ENCODE measurements at places on chromosomes 2 and 18. TPM values are rescaled to one million over a fixed set of nuclear protein-coding genes. Genes with fewer than 3 reads are reported as not detected.
A peak's percentile ranks its signal among the peaks of the same experiment; 100 is the strongest.

Gene CXCR1
- not detected for total RNA-seq

Gene ABI2
- total RNA-seq, result 44.2 TPM

DNA sequence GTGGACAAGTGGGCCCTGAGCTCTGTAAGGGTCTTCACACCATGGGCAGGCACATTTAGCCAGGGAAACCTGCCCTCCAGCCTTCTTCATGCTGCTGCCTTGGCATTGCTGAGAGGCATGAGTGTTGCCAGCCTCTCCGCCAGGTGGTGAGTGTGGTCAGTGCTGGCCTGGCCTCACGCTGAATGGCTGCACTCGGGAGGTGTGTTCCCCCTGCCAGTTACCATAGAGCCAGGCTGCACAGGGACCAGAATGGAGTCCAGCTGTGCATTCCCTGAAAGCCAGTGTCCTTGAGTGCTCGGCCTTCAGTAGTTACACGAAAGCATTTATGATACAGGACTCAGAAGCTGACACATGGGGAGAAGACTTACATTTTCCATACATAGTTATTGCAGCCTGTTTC, 139.7 kb downstream of the ATP9B start:
- H3K27ac ChIP-seq, result no peak overlapping the region
- no peak overlapping the region for H3K4me3 ChIP-seq
- DNase-seq, result no peak
- no peaks in the 10 kb centered on the region for H3K36me3 ChIP-seq
- no peaks in the 10 kb centered on the region for H3K4me1 ChIP-seq

DNA sequence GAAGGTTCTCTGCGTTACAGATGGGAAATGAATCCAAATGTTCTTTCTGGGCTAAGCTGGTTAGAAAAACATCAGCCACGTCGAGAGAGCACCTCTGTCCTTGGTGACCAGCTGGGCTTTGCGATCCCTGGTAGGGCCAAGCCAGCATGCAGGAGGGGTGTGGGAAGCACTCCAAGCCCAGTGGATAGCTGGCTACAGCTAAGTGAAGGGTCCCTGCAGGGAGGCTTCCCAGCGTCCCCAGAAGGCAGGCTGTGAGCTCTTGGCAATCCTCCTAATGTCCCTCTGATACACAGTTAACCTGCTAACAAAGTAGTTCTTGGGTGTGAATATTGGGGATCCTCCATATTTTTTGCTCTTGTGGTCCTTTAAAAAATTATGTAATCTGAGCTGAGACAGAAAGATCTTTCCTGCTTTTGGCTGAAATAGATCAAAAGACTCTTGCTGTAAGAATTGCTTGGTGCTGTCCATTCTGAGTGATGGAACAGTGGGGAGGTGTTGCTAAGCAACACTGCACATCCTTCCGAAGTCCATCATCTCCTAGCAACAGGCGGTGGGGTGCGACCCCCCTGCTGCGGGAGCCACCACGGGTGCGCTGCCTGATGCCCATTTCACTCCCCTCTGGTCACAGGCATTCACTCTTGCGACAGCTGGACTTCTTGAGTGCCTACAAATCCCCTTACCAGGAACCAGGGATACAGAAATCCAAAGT, 88.5 kb upstream of the UXS1 start:
- no peaks in the 10 kb centered on the region for H3K36me3 ChIP-seq
- H3K4me1 ChIP-seq, result peaks cover 14% of the 10 kb centered on the region
- no peak for DNase-seq

- H3K36me3 ChIP-seq, result no peaks in the 10 kb centered on the region
- H3K27ac ChIP-seq, result no peak overlapping the region
- peaks cover 19% of the 10 kb centered on the region for H3K4me1 ChIP-seq
- no peaks in the 10 kb centered on the region for H3K27me3 ChIP-seq
- DNase-seq, result no peak
These were observed 250.8 kb upstream of the ACVR2A start for GRCh38 chr2:147594038-147594437.

GRCh38 chr2:134216152-134216829, 37.6 kb upstream of the MGAT5 start:
- DNase-seq, result no peak
- H3K4me3 ChIP-seq, result no peak overlapping the region
- no peak overlapping the region for H3K27ac ChIP-seq
- H3K4me1 ChIP-seq, result no peaks in the 10 kb centered on the region
- no peaks in the 10 kb centered on the region for H3K36me3 ChIP-seq

DNA sequence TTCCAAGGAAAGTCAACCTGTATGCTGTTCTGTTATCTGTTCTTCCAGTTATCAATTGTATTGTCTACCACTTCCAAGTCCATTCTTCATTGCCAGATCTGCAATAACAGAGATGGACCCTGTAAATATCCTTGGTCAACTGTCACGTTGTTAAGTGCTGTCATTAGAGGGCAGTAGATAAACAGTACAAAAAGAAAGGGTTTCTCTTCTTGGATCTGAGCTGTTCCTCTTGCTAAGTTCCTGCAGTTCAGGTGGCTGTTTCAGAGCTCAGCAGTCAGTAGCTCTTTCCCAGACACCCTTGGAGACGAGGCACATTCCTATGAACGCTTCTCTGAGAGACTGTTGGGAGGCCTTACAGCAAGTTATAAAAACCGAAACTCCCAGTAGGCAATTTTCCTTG, 957.1 kb upstream of the CHAC2 start:
- no peaks in the 10 kb centered on the region for H3K27me3 ChIP-seq
- H3K4me3 ChIP-seq, result no peak overlapping the region
- H3K4me1 ChIP-seq, result no peaks in the 10 kb centered on the region
- no peaks in the 10 kb centered on the region for H3K36me3 ChIP-seq

DNA sequence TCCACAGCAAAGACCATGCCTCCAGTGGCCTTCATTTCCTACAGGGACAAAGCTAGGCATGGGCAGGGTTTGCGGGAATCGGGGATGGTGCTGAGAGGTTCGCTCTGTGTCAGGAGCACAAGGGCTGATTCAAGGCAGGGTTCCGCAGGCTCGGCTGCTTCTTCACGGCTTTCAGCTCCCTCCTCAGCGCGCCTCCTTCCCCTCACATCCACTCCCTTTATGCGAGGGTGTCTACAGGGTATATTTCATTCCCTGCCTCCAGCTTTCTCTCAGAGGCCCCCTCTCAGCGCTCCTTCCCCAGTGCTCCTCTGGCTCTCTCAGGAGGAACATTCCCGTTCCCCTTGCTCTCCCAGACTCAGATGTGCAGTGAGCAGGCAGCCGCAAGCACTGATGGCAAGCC, 78.7 kb upstream of the ASB18 start:
- H3K27me3 ChIP-seq, result no peaks in the 10 kb centered on the region
- no peaks in the 10 kb centered on the region for H3K4me1 ChIP-seq
- no peaks in the 10 kb centered on the region for H3K36me3 ChIP-seq
- H3K27ac ChIP-seq, result no peak overlapping the region
- DNase-seq, result no peak
- H3K4me3 ChIP-seq, result no peak overlapping the region

DNA sequence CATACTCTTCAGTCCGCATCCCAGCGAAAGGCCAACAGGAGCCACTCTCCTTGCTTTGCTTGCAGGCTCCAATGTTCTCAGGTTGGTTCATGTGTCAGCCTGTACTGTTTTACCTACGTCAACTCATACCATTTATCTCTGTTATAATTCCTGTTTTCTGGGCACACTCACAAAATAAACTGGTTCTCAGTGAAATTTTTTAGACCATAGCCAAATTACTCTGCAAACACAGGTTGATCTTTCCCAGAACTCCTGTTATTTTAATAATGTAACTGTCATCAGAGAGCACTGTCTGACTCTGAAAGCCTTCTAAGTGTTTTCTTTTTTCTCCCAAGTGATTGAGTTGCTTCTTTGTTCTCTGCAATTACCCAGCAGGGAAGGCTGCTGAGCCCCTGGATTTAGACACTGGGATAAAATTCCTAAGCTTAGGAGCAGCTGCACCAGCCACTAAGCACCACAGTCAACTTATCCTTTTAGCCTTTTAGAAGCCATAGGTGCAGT, 111.6 kb upstream of the PIEZO2 start:
- DNase-seq, result no peak
- no peaks in the 10 kb centered on the region for H3K36me3 ChIP-seq
- H3K4me1 ChIP-seq, result no peaks in the 10 kb centered on the region
- H3K4me3 ChIP-seq, result no peak overlapping the region
- no peaks in the 10 kb centered on the region for H3K27me3 ChIP-seq
- H3K27ac ChIP-seq, result no peak overlapping the region

GRCh38 chr2:73979021-73979420, 5.7 kb upstream of the TET3 start:
- H3K36me3 ChIP-seq, result no peaks in the 10 kb centered on the region
- no peak overlapping the region for H3K4me3 ChIP-seq
- no peak for DNase-seq
- H3K27me3 ChIP-seq, result peaks cover 13% of the 10 kb centered on the region
- H3K27ac ChIP-seq, result no peak overlapping the region

DNA sequence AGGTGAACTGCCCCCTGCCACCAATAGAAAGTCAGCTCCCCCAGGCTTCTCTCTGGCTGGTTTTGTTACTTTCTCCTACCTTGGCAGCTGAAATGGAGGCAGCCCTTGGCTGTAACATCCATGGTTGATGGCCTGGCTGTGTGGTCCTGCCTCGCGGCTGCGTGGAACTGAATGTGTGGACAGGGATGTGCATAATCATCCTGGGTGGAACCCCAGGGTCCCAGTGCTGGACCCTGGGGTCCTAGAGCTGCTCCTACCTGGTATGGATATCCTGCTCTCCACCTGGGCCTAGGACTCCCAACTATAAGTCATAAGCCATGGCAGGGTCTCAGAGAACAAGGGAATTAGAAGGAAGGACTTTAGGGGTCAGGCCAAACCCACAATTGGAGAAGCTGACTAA, 93.5 kb downstream of the CAPN13 start:
- no peaks in the 10 kb centered on the region for H3K27me3 ChIP-seq
- H3K36me3 ChIP-seq, result no peaks in the 10 kb centered on the region
- peak; percentile 57 for DNase-seq

- H3K4me3 ChIP-seq, result no peak overlapping the region
- DNase-seq, result no peak
- no peak overlapping the region for H3K27ac ChIP-seq
- H3K36me3 ChIP-seq, result peaks cover 71% of the 10 kb centered on the region
These were observed 97.9 kb downstream of the USP40 start for GRCh38 chr2:233468741-233469110.

DNA sequence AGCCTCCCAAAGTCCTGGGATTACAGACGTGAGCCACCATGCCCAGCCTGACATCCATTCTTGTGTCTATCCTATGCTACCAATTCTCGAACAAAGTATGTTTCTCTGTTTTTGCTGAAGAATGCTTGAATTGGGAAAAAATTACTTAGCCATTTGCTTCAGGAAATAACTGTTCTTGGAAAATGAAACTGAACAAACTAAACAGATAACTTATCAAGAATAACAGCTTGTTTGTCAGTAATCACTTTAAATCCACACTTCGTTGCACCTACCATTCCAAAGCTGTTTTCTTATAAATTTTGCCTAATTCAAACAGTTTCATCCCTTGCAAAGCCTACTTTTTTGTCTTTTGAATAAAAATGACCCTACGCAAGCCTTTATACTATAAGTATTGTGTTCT, 672.9 kb downstream of the SUCLG1 start:
- no peak overlapping the region for H3K4me3 ChIP-seq
- no peak overlapping the region for H3K27ac ChIP-seq
- no peaks in the 10 kb centered on the region for H3K4me1 ChIP-seq
- DNase-seq, result no peak
- no peaks in the 10 kb centered on the region for H3K27me3 ChIP-seq

Gene NTSR2
- not detected for total RNA-seq

DNA sequence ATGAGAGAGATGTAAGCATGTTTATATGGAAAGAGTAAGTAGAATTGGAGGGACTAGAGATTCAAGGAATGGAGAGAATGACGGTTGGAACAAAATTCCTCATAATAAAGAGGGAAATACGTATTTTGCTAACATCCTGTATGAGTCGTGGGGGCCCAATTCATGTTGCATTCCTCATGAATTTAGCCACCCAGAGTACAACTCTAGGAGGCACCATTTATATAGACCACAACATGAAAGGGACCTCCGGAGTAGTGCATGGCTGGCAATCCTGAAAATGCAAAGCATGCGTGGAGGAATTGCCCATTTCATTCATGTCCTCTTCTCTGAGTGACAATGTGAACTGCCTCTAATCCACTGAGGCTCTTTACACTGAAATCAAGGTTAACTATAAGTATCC, 168.2 kb downstream of the ZEB2 start:
- no peak overlapping the region for H3K27ac ChIP-seq
- H3K4me3 ChIP-seq, result no peak overlapping the region
- H3K4me1 ChIP-seq, result no peaks in the 10 kb centered on the region
- no peaks in the 10 kb centered on the region for H3K27me3 ChIP-seq

DNA sequence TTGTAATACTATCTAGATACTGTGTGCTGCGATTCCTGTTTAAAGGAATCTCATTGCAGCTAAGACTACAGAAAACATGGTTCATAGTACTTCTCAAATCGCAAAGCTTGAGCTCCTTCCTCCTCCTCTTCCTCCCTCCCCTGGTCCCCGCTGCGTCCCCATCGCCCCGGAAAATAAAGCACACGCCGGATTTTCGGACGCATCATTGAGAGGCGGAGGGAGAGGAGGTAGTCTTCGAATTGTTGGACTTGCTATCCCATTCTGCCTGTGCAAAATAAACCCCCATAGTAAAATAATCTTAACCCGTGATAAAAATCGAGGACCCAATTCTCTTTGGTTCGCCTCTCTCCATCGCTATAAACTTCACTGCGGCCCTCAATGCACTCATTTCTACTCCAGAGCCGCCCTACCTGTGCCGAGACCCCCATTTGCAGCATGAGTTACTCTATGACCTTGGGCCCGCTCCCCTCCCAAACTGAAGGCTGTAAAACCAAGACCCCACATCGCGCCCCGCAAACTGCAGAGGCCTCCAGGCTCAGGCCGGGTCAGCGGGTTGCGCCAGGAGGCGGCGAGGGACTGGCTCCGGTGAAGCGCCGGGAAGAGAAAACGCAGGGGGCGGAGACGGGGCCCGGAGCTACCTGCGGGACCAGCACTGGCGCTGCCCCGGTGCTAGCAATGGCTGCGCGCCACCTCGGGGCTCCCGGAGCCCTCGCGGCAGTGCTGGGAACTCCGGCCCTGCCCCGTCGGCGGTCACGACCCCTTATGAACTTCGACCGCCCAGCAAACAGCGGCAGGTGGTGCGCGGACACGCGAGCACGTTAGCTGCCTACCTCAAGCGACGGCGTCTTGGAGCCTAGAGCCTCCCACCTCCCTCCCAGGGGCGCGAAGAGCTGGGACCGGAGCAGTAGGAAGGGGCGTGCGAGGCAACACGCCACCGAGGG, 649 bp downstream of the ESCO1 start:
- peak overlapping the region; percentile 93 for H3K27ac ChIP-seq
- no peaks in the 10 kb centered on the region for H3K36me3 ChIP-seq
- H3K4me3 ChIP-seq, result peak overlapping the region; percentile 97
- DNase-seq, result peak; percentile 76

GRCh38 chr2:128308889-128309279, 9.8 kb downstream of the HS6ST1 start:
- H3K4me1 ChIP-seq, result peaks cover 92% of the 10 kb centered on the region
- peak overlapping the region; percentile 67 for H3K27ac ChIP-seq
- no peak overlapping the region for H3K4me3 ChIP-seq
- H3K36me3 ChIP-seq, result no peaks in the 10 kb centered on the region
- H3K27me3 ChIP-seq, result no peaks in the 10 kb centered on the region
- no peak for DNase-seq

- no peak for DNase-seq
- H3K36me3 ChIP-seq, result no peaks in the 10 kb centered on the region
- H3K27me3 ChIP-seq, result no peaks in the 10 kb centered on the region
- no peaks in the 10 kb centered on the region for H3K4me1 ChIP-seq
- H3K4me3 ChIP-seq, result no peak overlapping the region
These were observed 297.4 kb downstream of the SMAD2 start for GRCh38 chr18:47632970-47633635.

All from sigmoid colon (tissue), 7 donors.